ENCODE measurements at places on chromosomes 4 and X.

DNA sequence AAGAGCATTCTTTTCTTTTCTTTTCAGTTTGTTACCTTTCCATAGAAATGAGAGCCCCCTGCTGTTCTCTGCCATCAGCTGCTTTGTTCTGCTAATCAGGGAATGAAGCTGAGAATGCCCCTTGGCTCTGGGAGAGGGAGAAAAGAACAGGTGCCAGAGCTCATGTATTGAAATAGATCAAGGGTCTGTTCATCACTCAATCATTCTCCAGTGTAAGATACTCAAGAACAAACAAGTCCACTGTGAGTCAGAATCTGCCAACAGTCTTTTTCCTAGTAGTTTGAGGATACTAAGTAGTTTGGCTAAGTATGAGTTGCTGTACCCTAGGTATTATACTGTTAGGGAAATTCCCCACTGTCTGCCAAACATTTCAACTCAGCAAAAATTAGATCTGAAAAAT lies 144.3 kb downstream of the RTL3 start:
- no peak for DNase-seq

DNA sequence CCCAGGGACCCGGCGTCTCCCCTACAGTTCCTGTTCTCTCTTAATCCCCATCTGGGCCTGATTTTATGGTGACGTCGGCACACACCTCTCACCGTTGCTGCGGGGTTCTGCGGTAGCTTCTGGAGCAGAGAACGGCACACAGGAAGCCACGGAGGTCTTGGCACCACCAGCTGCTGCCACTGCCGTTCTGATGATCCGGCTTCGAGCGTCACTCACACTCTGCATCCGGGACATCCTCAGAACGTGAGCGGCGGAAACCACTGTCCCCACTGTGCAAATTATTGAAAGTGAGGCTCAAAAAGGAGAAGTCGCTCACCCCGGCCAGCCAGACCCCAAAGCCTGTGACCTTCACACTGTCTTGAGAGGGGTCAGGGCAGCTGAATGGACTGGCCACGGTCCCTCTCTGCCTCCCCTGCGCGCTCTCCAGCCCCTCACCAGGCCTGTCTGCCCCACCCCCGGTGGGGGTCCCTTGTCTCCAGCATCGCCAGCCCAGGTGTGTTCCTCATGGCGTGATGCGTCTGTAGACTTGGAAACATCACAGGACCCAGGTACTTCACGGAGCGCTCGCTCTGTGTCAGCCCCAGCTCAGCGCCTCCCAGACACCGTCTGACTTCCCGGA lies 201.1 kb downstream of the AFAP1 start:
- no peak for DNase-seq

GRCh38 chr4:85399270-85399669 lies 75.7 kb upstream of the ARHGAP24 start:
- no peak for DNase-seq

DNA sequence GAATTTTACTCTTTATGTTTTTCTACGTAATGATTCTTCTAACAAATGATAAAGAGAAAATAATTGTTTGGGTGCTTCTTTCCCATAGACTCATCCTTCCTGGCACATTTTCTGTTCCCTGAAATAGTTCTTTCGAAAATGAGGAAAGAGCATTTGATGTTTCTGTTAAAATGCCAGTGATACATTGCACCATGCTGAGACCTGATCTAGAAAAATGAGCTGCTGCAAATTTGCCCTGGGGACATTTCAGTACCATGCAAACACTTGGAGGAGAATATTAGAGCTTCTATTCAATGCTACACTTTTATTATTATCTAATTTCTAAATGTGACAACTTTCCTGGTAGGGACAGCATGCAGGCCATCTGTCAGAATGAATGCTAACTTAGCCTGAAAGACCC lies 83.3 kb downstream of the C4orf33 start:
- no peak for DNase-seq

- peak; percentile 14 for DNase-seq
Observed at GRCh38 chr4:88211473-88212252, 53.2 kb upstream of the ABCG2 start.

DNA sequence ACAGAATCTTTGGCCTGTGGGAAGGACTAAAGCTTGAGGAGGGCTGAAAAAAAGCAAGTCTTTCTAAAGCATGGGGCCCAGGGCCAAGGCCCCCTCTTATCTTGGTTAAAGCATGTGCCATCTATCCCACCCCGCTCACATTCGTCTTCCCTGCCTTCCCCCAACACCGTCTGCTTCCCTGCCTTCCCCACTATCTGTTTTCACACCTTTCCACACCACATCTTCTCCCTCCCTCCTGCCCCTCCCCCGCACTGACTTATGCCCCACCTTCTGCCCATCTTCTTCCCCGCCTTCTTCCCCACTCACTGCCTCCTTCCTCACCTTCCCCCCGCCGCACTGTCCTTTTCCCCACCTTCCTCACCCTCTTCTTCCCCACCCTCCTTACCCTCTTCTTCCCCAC lies 890 bp upstream of the NAP1L5 start:
- DNase-seq: no peak

- DNase-seq: no peak
Observed at GRCh38 chrX:12309744-12310076, 171.4 kb downstream of the FRMPD4 start.

- no peak for DNase-seq
Observed at GRCh38 chr4:55503169-55503568, 43.5 kb downstream of the CLOCK start.

DNA sequence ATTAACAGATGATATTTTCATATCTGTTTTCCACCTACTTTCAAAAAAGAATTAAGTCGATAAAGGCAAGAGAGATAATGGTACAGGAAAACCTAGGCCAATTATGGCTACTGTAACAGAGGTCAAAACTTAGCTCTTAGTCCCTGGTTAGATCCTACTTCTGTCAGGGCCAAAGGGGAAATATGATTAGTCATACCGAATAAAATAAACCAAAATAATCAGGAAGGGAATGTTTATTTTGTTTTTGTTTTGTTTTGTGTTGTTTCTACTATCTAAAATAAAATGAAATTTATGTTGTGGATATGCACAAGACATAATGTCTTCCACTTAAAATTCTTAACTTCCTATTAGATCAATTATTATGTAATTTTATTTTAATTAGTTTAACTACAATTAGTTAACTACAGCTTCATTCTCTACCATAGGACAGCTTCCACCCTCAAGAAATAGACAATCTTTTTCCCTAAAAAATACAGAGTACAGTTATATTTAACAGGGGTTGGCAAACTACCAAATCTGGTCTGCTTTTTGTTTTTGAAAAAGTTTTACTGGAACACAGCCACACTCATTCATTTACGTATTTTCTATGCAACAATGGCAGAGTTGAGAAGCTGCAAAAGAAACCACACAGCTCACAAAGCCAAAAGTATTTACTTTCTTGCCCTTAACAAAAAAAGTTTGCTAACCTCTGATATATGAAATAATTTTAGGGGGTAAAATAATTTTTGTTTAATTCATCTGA lies 25.4 kb downstream of the TMEM47 start:
- DNase-seq: no peak

- no peak for DNase-seq
Observed at GRCh38 chr4:11869191-11869870, 440.6 kb upstream of the HS3ST1 start.

DNA sequence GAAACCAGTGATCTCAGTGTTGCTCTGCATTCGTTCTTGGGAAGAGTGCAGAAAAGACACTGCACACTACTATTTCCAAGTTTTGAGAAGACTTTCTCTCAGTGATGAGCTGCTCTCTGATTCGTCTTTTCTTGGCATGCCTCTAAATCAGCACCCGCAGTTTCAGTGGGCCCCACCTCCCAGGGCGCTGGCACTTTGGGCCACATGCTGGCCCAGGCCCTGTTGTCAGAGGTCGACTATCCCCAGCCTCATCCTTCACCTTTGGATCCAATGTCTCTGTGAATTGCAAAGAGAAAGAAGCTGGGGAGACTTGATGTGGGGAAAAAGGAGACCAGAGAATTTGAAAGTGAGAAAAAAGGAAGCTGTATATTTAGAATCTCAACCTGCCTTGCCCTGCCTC lies 644.1 kb upstream of the PITX2 start:
- DNase-seq: no peak

GRCh38 chr4:41120297-41121217 lies 93.8 kb downstream of the APBB2 start:
- DNase-seq: no peak

- DNase-seq: no peak
Observed at GRCh38 chr4:177128306-177128705, 181.4 kb upstream of the NEIL3 start.

GRCh38 chrX:119429471-119429870 lies 30.3 kb downstream of the SLC25A43 start:
- DNase-seq: no peak

DNA sequence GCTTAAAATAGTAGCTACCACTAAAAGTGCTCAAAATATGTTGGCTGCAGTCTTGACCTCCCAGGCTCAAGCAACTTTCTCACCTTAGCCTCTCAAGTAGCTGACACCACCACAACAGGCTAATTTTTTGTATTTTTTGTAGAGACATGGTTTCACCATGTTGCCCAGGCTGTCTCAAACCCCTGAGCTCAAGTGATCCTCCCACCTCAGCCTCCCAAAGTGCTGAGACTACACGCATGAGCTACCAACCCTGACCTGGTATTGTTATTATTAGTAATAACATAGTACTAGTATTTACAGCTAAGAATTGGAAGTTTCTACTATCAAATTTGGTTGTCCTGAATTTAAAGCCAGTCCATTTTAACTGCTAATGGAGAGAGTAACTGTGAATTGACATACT lies 18.0 kb downstream of the STAP1 start:
- DNase-seq: no peak

DNA sequence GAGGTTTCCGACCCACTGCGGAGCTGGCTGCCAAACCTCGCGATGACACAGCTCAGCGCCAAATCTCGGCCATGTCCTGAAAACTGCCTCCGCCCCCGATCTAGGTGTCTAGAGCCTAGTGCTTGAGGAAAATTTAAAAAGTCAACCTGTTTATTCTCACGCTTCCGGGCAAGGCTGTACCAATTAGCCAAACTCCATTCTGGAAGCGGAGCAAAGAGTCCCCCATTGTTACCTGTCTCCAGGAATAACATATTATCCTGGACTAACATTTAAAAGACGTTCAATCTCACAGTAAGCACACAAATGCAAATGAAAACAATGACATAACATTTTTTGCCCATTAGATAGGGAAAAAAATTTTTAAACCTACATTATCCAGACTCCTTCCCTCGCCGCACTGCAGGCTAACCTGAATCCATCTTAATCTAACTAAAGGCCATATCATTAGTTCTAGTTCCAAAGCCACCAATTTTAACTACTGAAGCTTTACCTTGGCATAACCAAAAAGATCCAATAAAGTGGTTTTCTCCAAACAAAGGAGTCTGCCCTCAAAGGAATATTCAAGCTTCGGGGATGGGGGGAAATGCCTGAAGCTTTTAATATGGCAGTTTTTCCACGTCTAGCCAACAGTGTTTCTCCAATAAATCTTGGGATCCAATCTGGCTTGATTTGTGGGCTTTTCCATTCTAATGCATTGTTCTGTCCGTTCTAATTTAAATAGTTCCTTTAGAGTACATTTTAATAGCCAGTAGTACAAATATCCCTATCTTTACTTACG lies 1.9 kb downstream of the HUWE1 start:
- DNase-seq: no peak

- DNase-seq: no peak
Observed at GRCh38 chr4:24337451-24338190, 246.7 kb downstream of the DHX15 start.

GRCh38 chr4:183337349-183337748 lies 15.1 kb upstream of the CLDN24 start:
- DNase-seq: no peak

DNA sequence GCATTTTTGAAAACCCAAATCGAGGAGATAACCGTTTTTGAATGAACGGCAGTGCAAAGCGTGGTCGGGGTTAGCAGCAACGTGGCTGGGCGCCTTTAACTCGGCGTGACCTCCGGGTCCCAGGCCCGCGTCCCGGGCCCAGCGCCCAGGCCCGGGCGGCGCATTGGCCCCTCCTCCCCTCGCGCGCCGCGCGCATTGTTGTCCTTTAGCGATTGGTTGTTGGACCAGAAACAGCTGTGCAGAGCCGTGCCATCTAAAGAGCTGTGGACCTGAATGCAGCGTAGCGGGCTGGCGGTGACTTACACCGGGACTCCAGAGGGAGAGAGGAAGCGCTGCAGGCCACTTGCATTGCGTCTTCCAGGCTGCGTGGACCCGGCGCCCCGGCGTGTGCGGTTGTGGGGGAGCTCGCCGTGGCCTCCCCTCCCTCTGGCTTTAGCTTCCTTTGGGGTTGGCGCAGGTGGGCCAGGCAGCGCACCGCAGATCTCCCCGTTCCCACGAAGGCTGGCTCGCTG lies at the start of gene STOX2:
STOX2 (plus strand) TSS at position 227 of the 512 bp plus-strand sequence. CDS start 1,484 bp downstream, outside the sequence.
- no peak for DNase-seq

- no peak for DNase-seq
Observed at GRCh38 chr4:155684892-155685541, 18.4 kb downstream of the GUCY1A1 start.

DNA sequence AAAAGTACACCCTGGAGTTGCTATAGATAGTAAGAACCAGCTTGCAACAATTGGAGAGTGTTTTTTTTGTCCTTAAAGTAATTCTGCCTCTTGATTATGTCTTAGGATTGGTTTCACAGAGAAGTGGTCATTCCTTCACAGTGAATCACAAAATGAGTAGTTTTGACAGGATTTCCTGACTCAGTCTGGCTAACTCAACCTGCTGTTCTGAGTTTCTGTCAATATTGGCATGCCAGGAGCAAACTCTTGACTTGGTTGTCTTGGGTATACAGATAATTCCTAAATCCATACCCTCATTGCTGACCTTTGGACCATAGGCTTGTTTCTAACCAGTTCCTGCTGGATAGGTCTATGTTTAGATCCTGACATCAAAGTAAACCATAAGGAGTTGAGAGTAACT lies 9.4 kb downstream of the FHIP1A start:
- DNase-seq: peak; percentile 64

GRCh38 chr4:181301735-181302710 lies 941.2 kb upstream of the TENM3 start:
- peak; percentile 23 for DNase-seq

GRCh38 chrX:9874483-9874882 lies 88.3 kb downstream of the SHROOM2 start:
- no peak for DNase-seq

DNA sequence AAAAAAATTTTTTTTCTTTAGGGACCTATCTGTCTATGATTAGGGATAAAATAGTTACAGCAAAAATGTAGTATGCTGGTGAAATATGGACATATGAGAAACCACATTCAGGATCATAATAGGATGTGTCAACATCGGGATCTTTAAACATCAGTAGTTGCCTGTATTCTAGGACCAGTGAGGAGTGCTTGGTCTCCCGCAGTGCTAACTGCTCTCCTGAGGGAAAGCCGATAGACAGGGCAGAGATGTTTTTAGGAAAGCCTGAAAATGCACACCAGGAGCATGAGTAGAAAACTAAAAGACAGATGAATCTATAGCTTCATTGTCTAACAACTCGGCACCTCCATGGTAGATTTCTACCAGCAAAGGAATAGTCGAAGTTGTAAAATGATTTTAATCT lies 178.1 kb upstream of the SMIM31 start:
- DNase-seq: no peak
